Activated naive CD8-positive, alpha-beta T cell treated with anti-CD3 and anti-CD28 coated beads for 36 hours (primary cell): ENCODE measurements at places on chromosomes 1 and 21.

DNA sequence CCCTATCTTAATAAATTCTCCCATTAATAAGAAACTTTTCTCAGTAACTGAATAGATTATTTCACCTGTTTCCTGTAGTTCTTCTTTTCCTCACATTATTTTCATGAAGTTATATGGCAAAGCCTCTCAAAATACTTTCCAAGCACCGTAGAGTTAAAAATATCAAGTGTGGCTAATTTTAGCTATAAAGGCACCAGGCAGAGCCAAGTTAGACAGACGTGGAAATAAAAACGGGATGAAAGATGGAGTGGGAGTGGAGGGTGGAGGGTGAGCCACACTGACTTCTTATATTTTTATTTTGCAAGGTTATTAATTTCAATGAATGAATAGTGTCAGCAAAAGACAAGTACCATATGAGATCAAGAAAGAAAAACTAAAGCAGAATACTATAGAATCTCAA lies 71.7 kb downstream of the ENAH start:
- no peaks in the 10 kb centered on the region for H3K36me3 ChIP-seq
- no peak overlapping the region for H3K27ac ChIP-seq
- H3K4me1 ChIP-seq: peaks cover 3% of the 10 kb centered on the region
- no peak overlapping the region for H3K4me3 ChIP-seq
- peaks cover 4% of the 10 kb centered on the region for H3K27me3 ChIP-seq
- DNase-seq: no peak

- H3K36me3 ChIP-seq: peaks cover 4% of the 10 kb centered on the region
- H3K27ac ChIP-seq: no peak overlapping the region
- H3K27me3 ChIP-seq: peaks cover 81% of the 10 kb centered on the region
Observed at GRCh38 chr1:233907151-233907550, 2.7 kb downstream of the SLC35F3 start.

DNA sequence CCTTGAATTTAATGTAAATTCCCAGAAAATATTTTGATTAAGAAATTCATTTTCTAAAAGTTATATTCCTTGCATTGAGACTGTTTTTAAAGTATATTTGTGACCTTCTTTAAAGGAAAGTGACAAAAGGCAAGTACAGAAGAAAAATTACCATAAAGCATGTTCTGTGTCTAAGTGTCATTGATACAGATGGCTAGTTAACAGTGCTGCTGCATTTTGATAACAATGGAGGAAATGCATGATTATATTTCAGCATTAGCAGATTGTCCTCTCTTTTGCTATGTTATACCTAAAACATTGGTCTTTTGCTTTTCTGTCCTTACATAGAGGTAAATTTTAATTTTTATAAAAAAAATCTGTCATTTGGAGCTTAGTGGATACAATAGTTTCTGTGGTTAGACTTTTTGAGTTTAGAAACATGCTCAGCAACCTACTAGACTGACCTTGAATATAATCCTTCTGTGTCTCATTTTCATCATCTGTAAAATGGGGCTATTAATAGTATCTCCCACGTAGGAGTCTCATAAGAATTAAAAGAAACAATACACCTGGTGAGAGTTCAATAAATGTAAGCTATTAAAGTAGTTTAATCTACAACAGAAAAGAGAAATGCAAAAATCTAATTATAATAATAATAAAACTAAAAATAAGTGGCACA lies 51.1 kb upstream of the RGS21 start:
- H3K27me3 ChIP-seq: no peaks in the 10 kb centered on the region
- no peak overlapping the region for H3K4me3 ChIP-seq
- H3K36me3 ChIP-seq: no peaks in the 10 kb centered on the region
- no peak for DNase-seq

DNA sequence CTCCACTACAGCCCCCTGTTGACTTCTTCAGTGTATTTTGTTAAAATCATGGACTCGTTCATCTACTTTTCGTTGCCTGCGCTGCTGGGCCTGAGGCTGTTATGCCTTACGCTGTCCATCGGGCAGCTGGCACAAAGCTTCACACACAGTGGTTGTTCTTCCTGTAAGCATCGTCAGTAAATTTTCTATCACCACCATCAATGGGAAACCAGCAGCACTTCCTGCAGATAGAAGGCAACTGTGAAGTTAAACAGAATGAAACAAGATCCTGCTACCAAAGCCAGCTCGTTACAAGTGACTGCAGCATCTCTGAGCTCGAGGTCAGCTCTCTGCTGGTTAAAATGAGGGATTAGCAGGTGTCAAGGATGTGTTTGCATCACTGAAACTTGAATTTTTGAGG lies 21.9 kb upstream of the PADI6 start:
- no peaks in the 10 kb centered on the region for H3K27me3 ChIP-seq
- H3K36me3 ChIP-seq: no peaks in the 10 kb centered on the region
- DNase-seq: no peak
- no peak overlapping the region for H3K4me3 ChIP-seq
- H3K27ac ChIP-seq: no peak overlapping the region
